Naive thymus-derived CD4-positive, alpha-beta T cell (primary cell): ENCODE measurements at places on chromosomes 5 and 9. TPM values are rescaled to one million over a fixed set of nuclear protein-coding genes. Genes with fewer than 3 reads are reported as not detected.

DNA sequence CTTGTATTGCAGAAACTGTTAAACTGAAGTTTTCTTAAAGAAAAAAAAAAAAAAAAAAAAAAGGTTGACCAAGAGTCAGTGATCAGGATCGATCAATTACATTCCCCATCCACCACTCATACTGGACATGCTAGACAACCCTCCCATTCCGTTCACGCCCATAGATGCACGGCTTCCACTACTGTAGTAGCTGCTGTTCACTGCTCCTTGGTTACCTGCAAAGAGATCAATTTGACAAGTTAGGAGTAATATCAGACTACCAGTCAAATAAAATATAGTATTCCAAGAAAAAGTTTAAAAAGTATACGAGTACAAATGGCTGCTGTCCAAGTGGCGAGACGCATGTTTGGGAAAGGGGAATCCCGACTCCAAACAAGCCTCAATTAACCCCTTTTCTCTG lies 8.7 kb downstream of the HNRNPH1 start:
- DNase-seq, result no peak

DNA sequence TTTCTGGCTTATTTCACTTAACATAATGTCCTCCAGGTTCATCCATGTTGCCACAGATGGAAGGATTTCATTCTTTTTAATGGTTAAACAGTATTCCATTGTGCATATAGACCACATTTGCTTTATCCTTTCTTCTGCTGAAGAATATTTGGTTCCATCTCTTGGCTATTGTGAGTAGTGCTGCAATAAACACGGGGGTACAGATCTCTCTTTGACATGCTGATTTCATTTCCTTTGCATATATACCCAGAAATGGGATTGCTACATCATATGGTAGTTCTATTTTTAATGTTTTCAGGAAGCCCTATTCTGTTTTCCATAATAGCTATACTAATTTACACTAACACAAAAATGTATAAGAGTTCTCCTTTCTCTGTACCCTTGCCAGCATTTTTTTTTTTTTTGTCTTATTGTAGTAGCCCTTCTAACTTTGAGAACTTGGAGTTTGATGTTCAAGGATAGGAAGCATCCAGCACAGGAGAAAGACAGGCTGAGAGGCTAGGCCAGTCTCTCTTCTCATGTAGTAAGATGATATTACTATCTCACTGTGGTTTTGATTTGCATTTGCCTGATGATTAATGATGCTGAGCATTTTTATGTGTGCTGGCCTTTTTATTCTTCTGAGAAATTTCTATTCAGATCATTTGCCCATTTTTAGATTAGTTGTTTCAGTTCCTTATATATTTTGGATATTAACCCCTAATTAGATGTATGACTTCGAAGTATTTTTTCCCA lies 592.2 kb upstream of the ZNF608 start:
- no peak for DNase-seq

- DNase-seq, result no peak
Measured at GRCh38 chr5:167827766-167828165, 463.7 kb upstream of the WWC1 start.

Gene FOXD4
- total RNA-seq, result 0.27 TPM

Gene ZDHHC11
- total RNA-seq, result 7.1 TPM

Gene PLCXD3
- not detected for total RNA-seq

DNA sequence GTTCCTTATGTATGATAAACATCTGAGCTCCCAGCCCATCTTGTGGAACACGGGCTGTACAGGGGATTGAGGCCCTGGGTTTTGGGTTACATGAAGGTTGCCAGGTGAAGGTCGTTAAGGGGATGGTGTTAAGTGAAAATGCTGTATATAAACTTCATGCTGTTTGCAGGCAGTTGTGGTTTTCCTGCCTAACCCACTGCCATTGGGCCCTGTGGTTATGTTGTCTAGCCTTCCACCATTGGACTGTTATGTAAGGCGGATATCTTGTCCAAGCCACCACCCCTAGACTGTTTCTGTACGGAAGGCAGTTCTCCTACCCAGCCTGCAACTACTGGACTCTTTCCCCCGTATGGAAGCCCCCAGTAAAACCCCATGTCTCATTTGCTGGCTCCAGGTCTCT lies 246.1 kb downstream of the KIF4B start:
- no peak for DNase-seq
